ENCODE measurements at places on chromosomes 4 and X.

- no peak for DNase-seq
Observed at GRCh38 chr4:36189511-36190226, 54.6 kb downstream of the ARAP2 start.

DNA sequence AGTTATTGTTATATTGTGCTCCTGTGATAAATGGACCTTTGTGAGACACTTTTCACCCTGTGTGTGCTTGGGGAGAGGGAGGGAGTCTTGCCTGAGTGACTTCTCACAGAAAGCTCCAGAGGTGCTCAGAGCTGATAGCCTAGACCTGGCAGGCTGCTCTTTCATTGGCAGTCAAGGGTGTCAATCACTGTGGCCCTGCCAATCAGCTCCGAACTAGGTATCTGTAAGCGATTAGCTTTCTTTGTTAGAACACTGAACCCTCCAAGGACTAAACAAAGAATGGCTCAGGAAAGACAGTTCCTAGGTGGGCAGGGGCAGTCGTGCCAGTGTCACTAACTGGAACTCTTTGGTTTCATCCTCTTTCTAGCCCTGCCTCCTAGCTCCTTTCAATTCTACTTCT, 2.7 kb upstream of the NALF2 start:
- DNase-seq: no peak

DNA sequence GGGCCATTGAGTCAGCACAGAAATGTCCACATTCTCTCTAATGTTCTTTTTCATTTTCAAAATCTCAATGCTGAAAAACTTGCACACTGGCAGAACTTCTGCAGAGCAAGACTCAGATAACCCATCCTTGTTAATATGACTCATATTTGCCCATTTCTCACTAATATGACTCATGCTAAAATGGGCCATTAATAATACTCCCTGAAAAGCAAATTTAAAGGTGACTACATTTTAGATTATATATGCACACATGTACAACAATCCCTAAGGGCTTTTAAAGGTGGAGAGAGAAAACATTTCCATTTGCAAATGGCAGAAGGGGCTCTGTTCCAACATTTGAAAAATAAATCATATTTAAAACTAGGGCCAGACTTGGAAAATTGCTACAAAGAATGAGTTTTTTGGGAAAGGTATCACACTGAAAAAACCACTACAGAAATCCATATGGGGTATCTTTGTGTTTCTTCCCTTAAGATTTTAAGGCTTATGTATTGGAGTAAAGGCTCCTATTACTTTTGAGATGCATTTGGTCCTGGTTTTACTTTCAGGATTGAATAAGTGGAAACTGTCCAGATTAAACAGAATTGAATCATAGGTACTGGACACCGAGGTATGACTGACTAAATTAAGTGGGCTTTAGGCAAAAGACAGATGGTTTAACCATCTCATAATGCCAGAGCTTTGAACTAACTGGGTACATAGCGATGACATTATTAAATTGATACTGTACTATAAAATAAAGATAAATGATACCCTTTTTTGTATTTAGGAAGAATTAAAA, 30.0 kb downstream of the TLR2 start:
- no peak for DNase-seq

- no peak for DNase-seq
Observed at GRCh38 chr4:114025176-114025777, 45.8 kb upstream of the ARSJ start.

DNA sequence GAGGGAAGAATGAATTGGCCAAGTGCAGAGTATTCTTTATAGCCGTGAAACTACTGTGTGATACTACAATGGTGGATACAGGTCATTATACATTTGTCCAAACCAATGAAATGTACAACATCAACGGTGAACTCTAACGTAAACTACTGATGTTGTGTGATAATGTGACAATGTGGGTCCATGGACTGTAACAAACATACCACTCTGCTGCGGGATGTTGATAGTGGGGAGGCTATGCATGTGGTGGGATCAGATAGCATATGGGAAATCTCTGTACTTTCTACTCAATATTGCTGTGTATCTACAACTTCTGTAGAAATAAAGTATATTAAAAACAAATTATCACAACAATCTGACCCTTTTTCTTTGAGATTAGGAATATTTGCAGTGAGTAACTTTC, 101.1 kb downstream of the TEX13C start:
- no peak for DNase-seq

DNA sequence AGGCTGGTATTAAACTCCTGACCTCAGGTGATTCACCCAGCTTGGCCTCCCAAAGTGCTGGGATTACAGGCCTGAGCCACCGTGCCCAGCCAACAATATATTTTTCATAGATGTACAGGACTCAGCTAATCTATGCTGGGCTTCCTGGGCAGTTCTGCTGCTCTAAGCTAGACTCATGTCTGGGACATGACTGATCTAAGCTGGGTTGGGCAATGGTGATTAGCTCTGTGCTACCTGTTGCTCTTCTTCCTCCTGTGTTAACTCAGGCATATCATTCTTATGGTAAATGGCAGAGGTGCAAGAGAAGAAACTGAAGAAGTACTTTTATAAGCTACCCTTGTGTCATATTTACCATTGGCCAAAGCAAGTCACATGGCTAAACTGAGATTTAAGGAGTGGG, 11.4 kb upstream of the SUPT20HL2 start:
- no peak for DNase-seq

DNA sequence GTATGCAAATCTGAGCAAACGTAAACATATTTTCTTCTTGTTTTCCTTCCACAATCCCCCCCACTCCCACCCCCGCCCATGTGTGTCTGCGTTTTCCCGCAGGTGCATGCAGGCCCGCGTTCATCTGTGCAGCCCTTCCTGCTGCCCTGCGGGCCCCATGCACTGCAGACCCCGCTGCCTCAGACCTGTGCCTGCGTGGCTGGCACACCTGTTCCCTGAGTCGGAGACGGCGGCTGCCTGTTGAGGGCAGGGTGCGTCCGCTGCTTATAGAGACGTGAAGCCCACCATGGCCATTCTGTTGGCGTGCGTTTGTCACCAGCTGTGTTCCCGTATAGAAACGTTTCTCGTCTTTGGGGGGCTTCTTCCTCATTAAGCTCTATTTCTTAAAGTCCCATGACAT, 51.5 kb downstream of the PCGF3 start:
- no peak for DNase-seq

DNA sequence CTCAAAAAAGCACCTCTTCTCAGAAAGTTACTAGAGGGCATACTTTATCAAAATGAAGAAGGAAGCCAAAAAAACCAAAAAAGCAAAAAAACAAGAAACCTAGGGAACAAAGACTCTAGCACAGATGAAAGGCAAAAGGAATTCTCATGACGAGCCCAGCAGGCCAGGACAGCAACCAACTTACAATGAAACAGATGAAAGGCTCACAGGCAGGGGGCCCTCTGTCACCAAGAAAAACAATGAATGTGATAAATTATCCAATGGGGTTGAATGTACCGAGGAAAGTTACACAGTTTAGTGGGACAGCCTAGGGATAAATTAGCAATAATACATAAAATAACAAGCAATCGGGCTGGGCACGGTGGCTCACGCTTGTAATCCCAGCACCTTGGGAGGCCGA, 79.0 kb downstream of the GPR82 start:
- no peak for DNase-seq

GRCh38 chr4:62194342-62194741, 994.2 kb downstream of the ADGRL3 start:
- no peak for DNase-seq

- DNase-seq: no peak
Observed at GRCh38 chrX:15911734-15912550, 57.3 kb upstream of the AP1S2 start.

DNA sequence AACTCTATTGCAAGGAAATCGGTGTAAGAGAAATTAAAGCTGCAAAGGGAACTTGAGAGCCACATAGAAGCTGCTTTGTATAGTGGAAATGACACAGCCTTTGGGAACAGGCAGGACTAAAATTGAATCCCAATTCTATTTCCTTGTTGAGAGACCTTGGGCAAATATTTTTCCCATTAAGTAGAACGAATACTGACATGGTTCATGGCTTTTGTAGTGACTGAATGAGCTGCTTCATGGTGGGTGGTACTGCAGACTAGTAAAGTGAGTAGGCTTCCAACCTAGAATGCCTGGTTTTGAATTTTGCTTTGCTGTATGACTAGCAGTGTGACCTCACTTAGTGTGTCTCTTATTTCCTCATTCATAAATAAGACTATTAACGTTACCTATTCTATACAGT, 182.2 kb upstream of the KCNIP4 start:
- no peak for DNase-seq

GRCh38 chrX:72685018-72685417, 29.1 kb downstream of the PHKA1 start:
- DNase-seq: no peak

DNA sequence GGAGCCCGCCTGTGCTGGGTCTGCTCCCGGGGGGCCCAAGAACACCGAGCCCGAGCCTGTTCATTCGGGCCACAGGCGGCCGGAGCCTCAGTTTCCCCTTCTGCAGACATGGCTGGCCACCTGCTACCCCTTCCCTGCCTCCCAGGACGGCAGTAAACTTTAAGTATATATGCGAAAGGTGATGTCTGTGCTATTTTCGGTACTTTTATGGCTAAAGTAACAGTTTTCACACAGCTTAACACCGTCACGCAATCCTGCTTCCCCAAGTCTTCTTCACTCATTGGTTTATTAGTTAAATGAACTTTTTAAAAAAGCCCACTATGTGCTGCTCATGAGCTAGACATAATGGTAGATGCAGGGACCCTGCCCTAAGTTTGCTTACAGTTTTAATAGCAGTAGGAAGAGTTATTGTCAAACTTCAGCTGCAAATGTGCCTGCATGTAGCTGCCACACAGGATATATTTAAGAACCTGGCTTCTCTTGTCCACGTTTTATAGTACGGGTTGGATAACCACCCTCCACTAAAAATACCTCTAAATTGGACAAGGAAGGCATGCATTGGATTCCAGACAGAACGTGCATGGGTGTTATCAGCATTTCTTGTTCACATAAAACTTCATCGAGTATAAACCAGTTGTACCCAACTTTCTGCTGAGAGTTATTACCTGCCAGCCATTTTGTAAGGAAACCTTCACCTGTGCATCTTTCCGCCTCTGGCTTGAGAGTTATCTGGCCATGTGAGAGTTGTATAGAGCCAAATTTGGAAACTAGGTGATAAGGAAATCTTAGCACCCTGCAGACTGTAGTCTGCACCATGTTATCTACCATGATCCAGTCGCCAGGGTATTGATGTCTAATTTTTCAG, 741 bp downstream of the ANAPC4 start:
- DNase-seq: no peak

DNA sequence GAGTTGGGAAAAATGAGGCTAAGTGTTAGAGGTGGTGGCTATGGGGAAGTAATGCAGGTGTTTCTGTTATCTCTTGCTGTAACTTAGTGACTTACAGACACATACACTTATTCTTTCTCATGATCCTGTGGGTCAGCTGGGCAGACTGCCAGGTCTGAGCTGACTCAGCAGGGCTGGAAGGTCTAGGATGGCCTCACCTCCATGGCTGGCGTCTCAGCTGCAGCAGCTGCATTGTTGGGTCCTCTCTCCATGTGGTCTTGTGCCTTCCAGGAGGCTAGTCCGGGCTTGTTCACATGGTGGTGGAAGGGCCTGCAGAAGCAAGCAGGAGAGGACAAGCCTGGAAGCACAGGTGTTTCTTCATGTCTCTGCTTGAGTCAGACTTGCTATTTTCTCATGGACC, 172.7 kb downstream of the NHS start:
- DNase-seq: peak; percentile 48

- DNase-seq: no peak
Observed at GRCh38 chrX:118254611-118255010, 91.3 kb upstream of the WDR44 start.

DNA sequence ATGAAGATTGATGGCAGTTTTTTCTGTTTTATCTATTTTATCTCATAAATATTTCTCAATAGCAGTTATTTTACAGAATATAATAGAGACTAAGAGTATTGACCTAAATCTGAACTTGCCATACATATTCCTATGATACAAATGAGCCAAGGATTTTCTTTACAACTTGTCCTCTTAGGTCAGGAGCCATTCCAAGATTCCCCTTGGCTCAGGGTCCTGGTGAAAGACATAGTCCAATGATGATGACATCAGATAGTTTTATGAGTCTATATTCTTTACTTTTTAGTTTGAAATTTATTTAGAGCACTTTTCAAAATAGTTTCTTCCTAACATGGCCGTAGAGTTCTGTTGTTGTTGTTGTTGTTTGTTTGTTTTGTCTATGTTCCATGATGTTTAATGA, 869.1 kb upstream of the GRID2 start:
- DNase-seq: no peak

DNA sequence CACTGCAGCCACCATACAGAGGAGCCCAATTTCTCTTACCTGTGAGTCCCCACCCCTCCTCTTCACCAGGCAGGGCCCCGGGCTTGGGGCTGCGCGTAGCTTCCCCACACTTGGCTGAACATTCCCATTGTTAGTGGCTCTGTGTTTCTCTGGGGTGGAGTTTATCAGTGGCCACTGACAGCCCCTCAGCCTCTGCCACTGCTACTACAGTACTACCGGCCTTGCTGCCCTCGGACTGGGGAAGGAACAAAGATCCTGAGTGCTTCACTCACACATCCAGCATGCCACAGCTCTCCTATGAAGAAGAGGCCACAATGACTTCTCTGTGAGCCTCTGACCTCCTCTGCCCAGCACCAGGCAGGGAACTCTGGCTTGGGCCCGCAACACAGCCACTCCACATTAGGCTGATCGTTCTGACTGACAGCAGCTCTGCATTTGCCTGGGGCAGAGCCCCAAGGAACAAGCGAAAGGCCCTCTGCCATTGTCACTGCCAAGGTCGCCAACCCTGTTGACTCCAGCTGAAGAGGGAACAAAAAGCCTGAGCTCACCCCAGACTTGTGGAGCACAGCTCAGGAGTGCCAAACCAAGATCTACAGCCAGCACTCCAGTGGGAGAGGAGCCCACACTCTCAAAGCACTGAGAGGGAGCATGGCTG, 24.0 kb downstream of the ABCB7 start:
- no peak for DNase-seq

- no peak for DNase-seq
Observed at GRCh38 chr4:119580293-119580692, 48.3 kb downstream of the PDE5A start.

- no peak for DNase-seq
Observed at GRCh38 chr4:878796-879728, 53.1 kb downstream of the GAK start.

DNA sequence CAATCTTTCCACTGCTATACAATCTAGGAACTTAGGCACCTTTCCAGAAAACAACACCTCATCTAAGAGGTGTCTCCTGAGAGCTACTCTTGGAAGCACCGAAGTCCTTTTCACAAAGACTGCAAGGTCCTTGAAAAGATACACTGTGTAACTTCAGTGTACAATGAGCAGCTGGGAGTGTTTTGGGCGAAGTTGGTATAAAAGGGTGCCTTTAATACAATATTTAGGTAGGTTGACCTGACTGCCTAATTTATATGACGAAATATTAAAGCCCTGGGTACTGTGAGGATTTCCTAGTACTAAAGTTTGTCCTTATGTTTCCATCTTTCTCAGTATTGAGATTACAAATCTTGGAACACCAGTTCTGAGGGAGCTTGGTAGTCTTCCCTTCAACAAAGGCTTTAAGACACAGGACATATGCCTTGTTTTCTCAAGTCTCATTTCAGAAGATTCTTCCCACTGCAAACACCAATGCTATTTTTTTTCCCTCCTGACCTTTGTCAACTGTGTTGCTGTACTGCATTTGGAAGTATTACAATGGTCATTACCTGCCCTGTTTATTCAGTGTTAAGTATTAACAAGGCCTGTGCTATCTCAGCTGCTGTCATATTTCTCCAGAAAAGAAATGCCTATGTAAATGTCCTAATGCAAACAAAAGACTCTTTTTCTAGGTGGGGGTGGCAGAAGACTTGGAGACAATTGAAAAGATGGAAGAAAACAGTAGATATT, 134.2 kb downstream of the MAML3 start:
- DNase-seq: no peak

GRCh38 chr4:113971706-113972360, 7.6 kb downstream of the ARSJ start:
- no peak for DNase-seq

Data from retinal pigment epithelial cell (primary cell).